Stimulated activated CD4-positive, alpha-beta T cell treated with anti-CD3 and anti-CD28 coated beads, Interleukin-2, amount 100 ng/mL, for 4 hours (primary cell): ENCODE measurements at places on chromosomes 1 and 21.

- peak; percentile 6 for DNase-seq
Measured at GRCh38 chr1:36516372-36517010, 33.8 kb upstream of the CSF3R start.

- no peak for DNase-seq
Measured at GRCh38 chr1:72010094-72010431, 272.3 kb downstream of the NEGR1 start.

DNA sequence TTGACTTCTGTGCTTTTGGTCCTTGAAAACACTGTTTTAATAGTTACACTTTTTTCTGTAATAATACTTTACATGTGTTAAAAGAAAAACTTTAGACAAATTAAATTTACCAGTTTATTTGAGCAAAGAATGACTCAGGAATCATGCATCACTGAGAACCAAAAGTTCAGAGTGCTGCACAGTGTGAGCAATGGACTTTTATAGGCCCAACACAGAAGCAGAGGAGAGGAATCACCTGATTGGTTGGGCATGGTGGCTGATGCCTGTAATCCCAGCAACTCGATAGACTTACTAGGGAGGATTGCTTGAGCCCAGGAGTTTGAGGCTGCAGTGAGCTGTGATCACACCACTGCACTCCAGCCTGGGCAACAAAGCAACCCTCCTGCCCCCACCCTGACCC, 29.3 kb downstream of the ZNF648 start:
- DNase-seq, result no peak

- DNase-seq, result no peak
Measured at GRCh38 chr21:18275781-18276180, 31.1 kb downstream of the CHODL start.

- DNase-seq, result no peak
Measured at GRCh38 chr1:5564578-5565257, 427.5 kb downstream of the NPHP4 start.

DNA sequence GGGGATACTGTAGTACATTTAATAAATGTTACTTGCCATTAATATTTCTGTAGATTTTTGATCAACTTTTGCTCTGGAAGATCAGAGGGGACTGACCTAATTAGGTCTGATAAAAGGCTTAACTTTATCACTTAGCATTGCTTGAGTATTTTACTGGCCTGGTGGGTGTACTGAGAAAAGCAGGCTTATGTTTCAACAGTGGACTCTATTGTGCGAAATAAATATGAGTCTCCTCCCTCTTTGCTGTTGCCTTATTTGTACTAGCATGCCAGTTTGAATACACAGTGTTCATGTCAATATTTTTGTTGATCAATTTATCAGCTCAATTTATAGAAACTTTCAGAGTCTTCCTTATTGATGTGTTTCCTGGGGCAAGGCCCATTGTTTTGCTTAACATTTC, 49.1 kb downstream of the EBNA1BP2 start:
- DNase-seq, result no peak

- DNase-seq, result no peak
Measured at GRCh38 chr21:25186273-25186672, 421.0 kb downstream of the MRPL39 start.

- DNase-seq, result no peak
Measured at GRCh38 chr1:34808051-34808810, 15.4 kb downstream of the GJA4 start.

GRCh38 chr1:33473900-33474299, 1.5 kb downstream of the ZSCAN20 start:
- DNase-seq, result no peak
